ENCODE measurements at places on chromosomes 1 and 21. TPM values are rescaled to one million over a fixed set of nuclear protein-coding genes. Genes with fewer than 3 reads are reported as not detected.

GRCh38 chr1:44406737-44407429, 1.8 kb downstream of the RNF220 start:
- DNase-seq, result no peak

DNA sequence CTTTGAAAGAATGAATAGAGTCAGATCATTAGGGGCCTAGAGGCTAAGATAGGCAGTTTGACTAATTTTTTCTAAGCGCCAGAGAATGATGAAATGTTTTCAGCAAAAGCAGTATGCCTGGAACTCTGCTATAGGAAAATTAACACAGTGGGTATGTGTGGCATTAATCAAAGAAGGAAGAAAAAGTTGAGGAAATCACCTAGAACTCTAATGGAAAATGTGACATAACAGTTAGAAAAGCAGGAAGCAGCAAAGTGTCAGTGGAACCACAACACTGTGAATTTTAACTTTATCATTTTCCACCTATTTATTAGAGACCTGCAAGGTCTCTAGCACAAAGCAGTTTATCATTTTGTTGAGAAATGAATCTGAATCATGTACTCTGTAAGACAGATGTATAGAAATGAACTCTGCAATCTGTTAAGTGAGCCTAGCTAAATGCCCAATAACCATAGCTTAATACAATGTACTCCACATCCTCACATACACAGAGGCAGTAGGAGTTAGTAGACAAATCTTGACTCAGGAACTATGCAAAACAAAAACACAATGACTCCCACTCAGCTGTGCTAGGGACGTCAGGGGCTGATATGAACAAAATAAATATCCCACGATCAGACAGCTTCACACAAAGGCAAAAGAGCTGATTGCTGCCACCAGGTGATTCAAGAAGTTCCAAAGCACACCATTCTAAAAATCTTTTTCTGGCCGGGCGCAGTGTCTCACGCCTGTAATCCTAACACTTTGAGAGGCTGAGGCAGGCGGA, 500.7 kb upstream of the NFIA start:
- DNase-seq, result no peak

- DNase-seq, result peak; percentile 70
Observed at GRCh38 chr21:31872452-31873274, at the start of gene HUNK. Gene HUNK (plus strand): TSS chr21:31873020. CDS start chr21:31873675, 655 bp downstream.

Gene MPC2
- 54.4 TPM for total RNA-seq

DNA sequence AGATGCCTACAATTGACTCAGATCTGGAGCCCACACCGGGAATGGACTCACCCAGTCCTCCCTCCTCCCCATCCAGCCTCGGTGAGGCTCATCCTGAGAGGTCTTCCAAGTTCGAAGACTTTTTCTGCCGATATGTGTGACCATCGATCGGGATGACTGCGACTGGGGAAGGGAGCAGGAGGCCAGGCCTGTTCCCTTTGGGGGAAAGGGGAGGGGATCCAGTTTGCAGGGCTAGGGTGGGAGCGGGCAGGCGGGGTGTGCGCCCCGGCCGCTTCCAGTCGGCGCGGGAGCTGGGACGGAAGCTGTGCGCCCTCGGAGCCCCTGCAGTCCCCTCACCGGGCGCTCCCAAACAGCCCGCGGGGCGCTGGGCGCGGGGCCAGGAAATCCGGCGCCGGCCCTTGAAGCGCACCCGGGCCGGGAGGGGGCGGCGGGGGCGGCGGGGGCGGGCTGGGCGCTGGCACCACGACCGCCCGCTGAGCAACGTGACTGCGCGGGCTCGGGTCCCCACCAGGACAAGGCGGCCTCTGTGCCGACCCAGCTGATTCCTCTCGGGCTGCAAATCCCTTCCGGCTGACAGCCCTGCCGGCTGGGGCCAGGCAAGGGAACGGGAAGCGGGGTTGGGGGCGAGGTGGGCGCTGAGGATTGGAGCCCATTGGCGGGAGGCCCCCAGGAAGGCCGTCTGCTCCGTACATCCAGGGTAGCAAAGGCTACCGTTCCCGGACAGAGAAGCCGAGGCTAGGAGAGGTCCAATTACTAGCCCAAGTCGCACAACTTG, 103.9 kb downstream of the EBNA1BP2 start:
- no peak for DNase-seq

Gene FAM43B
- not detected for total RNA-seq

DNA sequence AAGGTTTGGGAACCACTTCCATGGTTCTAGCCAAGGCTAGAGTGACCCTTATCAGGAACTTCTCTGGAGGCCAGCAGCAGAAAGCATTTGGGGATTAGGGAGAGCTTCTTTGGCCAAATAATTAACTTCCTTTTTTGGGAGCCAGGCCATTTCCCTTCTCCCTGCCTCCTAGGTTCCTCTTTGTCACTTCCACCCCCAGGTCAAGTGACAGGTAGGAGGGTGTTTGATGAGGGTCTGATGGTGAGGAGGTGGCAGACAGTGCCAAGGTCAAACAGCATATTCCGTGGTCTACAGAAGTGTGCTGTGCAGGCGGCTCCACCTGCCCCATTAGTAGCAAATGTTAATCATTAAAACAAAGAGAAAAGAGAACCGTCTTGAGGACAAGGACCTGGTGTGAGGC, 1.9 kb upstream of the KCNA10 start:
- no peak for DNase-seq

Gene HENMT1
- 0.58 TPM for total RNA-seq

- no peak for DNase-seq
Observed at GRCh38 chr1:205580140-205580922, 51.5 kb downstream of the ELK4 start.

DNA sequence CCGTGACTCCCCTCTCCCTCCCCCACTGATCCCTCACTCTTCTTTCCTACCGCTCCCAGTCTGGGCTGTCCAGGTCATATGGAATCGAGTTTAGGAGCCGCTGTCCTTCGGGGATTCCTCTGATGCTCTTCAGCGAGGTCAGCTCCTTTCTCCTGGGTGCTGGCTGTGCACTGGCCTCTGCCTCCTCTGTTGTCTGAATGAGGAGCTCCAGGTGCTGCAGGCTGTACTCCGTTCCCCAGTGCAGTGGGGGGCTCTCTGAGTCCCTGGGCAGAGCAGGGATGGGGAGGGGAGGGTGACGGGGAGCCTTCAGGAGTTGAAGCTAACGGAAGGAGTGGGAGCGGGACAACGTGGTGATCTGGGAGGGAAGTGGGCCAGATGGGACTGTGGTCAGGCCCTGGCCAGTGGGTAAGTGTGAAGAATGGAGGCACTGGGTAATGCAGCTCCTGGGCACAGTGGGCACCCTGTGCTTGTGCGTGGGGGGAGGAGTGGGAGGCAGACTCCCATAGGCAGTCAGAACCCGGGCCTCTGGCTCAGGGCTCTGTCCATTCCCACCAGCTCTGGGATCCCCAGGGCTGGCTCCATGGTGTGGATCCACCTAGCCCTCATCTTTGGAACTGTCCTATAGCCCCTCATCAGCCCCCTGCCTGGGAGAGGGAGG, 59.5 kb upstream of the TLR5 start:
- DNase-seq, result no peak

DNA sequence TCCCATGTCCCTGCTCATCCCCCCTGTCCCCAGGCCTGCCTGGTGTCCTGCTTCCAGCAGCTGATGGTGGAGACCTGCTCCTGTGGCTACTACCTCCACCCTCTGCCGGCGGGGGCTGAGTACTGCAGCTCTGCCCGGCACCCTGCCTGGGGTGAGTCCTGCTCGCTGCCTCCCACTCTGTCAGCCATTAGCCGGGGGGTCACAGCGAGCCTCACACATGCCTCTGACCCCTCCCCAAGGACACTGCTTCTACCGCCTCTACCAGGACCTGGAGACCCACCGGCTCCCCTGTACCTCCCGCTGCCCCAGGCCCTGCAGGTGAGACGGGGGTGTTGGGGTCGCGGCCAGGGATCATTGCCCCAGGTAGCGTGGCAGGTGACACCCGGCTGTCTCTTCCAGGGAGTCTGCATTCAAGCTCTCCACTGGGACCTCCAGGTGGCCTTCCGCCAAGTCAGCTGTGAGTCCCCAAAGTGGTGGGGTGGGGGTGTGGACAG, 10.0 kb downstream of the SCNN1D start:
- peak; percentile 82 for DNase-seq

DNA sequence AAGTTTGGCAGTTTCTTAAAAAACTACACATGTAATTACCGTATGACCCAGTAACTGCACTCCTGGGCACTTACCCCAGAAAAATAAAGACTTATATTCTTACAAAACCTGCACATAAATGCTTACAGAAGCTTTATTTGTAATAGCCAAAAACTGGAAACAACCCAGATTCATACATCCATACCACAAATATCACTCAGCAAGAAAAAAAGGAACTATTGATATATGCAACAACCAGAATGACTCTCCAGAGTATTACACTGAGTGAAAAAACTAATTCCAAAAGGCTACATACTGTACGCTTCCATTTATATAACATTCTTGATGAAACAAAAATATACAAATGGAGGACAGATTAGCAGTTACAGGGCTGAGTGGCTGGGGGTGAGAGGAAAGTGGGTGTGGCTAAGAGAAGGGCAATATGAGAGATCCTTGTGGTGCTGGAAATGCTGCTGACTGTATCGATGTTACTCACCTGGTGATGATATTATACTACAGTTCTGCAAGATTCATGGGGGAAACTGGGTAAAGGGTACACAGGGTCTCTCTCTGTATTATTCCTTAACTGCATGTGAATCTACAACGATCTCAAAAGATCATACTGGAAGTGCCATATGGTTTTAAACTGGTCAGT, 96.0 kb upstream of the GNG4 start:
- DNase-seq, result no peak

Gene GSTM1
- 26.8 TPM for total RNA-seq

Gene SLAMF9
- not detected for total RNA-seq

DNA sequence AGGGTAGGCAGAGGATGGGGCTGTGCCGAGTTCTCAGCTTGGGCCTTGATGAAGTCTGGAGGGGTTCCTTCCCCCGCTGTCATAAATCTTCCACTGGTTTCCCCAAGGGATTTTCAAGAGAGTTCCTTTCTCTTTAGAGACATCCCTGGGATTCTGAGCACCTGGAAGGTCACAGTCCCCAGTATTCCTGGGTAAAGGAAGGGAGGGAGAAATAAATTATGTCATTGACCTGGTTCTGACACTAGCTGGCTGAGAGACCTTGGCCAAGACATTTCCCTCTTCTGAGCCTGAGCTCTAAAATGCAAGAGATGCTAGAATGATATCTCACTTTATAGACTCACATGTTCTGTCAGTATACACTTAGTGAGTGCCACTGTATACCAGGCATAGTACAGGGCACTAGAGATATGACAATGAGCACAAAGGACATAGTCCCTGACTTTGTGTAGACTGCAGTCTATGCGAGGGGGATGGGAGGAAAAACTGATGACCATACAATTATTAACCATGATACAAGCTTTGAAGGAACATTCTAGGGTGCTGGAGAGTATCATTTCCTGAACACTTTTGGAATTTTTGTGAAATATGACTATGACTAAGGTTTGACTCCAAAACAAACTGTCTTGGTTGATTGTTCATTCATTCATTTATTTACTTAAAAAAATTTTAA, 165.8 kb upstream of the JUN start:
- DNase-seq, result no peak

DNA sequence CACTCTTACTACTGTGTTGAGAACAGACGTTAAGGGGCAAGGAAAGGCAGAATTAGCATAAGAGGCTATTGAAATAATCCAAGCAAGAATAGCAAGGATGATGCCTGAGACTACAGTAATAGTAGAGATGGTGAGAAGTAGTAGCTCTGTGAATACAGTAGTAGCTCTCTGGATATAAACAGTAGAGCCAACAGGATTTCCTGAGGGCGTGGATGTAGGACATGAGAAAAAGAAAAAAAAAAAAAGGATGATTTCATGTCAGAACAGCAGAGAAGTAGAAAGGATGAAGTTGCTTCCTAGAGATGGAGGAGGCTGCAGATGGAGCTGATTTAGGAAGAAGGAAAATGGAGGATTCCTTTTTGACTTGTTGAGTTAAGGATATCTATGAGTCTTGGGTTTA, 112.3 kb downstream of the OMA1 start:
- no peak for DNase-seq

DNA sequence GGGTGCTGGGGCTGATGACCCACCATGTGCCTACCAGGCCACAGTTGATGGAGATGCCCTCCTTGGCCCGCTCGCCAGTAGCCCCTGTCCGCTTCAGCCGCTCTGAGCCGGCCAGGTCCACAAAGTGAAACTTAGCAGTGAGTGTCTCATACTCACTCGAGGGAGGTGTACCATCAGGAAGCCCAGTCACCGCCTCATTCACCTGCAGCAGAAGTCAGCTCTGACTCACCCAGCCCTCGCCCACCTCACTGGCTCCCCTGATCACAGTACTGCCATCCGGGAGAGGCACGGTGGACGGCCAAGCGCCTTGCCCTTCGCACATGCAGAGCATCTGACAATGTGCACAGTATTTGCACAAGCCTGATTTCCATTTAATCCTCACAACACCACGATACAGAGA, 18.8 kb downstream of the KIF21B start:
- no peak for DNase-seq

Gene C1orf210
- not detected for total RNA-seq

DNA sequence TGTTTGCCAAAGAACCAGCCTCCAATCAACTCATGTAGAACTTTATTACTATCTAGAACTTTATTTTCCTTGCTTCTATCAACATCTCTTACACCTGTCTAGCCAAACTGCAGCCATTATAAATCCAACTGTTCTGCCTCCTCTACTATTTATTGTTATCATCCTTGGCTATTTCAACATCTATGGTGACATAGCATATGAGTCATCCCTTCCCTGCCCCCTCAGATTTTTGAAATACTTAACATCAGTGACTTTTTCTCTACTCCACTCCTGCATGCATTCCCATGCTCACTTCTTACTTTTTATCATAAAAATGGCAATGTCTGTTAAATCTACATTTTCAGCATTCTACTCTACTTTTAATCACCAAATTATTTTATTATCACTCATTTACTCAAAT, 544.9 kb upstream of the NEGR1 start:
- DNase-seq, result no peak

- no peak for DNase-seq
Observed at GRCh38 chr1:210464519-210465039, 135.9 kb downstream of the HHAT start.

Gene FAM110D
- not detected for total RNA-seq

Gene LCE1D
- total RNA-seq, result not detected

Gene LMX1A
- total RNA-seq, result not detected

- DNase-seq, result no peak
Observed at GRCh38 chr1:197632651-197633050, 142.6 kb downstream of the DENND1B start.

Gene MPZ
- total RNA-seq, result not detected

- peak; percentile 76 for DNase-seq
Observed at GRCh38 chr1:158087320-158087927, 93.3 kb upstream of the CD1D start.

GRCh38 chr1:234065794-234066447, 161.4 kb downstream of the SLC35F3 start:
- peak; percentile 38 for DNase-seq

GRCh38 chr1:35902671-35903070, 19.7 kb downstream of the AGO1 start:
- no peak for DNase-seq

GRCh38 chr21:35223480-35224156, 174.5 kb upstream of the RUNX1 start:
- no peak for DNase-seq

Gene ZNF593OS
- total RNA-seq, result 0.24 TPM

Gene FALEC
- not detected for total RNA-seq

- DNase-seq, result no peak
Observed at GRCh38 chr1:33399375-33399774, 31.5 kb downstream of the PHC2 start.

Gene ORC1
- 21.9 TPM for total RNA-seq

Measured in SJSA1 (cell line).